CD4-positive, alpha-beta T cell (primary cell): ENCODE measurements at places on chromosomes 3 and 15.

GRCh38 chr3:149547954-149548668 is 73.6 kb downstream of the TM4SF4 start:
- no peak for DNase-seq

DNA sequence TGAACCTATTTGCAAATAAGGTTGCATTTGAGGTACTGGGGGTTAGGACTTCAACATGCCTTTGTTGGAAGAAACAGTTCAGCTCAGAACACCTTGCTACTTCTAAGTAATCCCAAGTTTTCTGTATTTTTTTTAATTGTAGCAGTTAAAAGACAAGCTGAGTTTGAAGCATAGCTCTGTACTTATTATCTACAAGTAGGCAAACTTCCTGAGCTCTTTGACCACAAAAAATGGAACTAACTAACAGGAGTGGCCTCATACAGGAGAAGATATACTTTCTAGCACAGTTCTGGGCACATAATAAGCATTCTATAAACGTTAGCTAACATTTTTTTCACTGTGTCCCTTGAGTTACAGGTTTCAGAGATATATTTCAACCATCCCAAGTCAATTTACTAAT is 159.2 kb downstream of the CHST2 start:
- DNase-seq, result no peak

GRCh38 chr3:134874737-134875413 is 79.8 kb downstream of the EPHB1 start:
- no peak for DNase-seq

- no peak for DNase-seq
Measured at GRCh38 chr3:131110087-131110486, 83.4 kb downstream of the NEK11 start.

DNA sequence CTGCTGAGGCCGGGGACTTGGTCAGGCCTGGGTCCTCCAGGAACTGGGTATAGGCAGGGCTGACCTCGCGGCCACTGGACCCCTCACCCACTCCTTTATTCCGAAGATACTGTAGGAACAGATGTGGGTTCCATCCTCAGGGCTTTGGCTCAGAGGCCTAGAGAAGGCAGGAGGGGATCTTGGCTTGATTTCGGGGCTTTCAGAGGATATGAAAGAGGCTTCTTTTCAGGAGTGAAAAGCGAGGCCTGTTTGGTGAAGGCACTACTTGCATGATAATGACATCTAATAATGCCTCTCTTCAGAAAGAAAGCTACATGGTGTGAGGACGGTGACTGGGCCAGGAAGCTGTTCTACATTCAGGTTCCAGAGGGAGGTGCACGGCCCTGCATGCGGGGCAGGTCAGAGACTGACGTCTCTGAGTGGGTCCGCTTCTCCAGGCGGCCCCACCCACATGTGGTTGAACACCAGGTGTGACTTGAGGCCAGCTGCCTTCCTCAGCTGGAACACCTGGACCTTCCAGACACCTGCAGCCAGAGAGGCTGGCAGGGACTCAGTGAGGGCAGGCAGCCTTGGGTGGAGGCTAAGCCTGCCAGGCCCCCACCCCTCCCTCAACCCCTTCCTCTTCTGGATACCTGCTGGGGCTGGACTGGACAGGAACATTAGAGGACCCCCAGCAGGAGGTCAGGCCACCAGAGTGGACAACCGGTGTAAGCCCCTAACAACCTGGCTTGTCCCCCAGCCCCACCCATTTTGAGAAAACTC is 31.1 kb upstream of the HHATL start:
- DNase-seq, result no peak

GRCh38 chr3:45906681-45907407 is 20.5 kb downstream of the CCR9 start:
- DNase-seq, result no peak
